ENCODE measurements at places on chromosomes 4 and X. TPM values are rescaled to one million over a fixed set of nuclear protein-coding genes. Genes with fewer than 3 reads are reported as not detected.

The NUP62CL gene
- not detected for total RNA-seq

The APLN gene
- total RNA-seq, result 6.1 TPM

The HHIP gene
- total RNA-seq, result 0.79 TPM

The AMMECR1 gene
- 6.2 TPM for total RNA-seq

The CITED1 gene
- not detected for total RNA-seq

The DUX4 gene
- total RNA-seq, result not detected

The SMIM43 gene
- not detected for total RNA-seq

The UGT2B15 gene
- total RNA-seq, result not detected

The H2BW2 gene
- not detected for total RNA-seq

The CCDC158 gene
- total RNA-seq, result 2.0 TPM

The POU3F4 gene
- total RNA-seq, result not detected

The KLB gene
- not detected for total RNA-seq

The HSFX2 gene
- not detected for total RNA-seq

The TMPRSS11E gene
- total RNA-seq, result not detected

The CT45A5 gene
- total RNA-seq, result not detected

The MAGEB10 gene
- total RNA-seq, result not detected

The ARR3 gene
- not detected for total RNA-seq

The STPG2 gene
- total RNA-seq, result 0.19 TPM

The TMEM165 gene
- total RNA-seq, result 149 TPM

Data from posterior vena cava (tissue), 2 donors.